ENCODE measurements at places on chromosomes 3 and 15. TPM values are rescaled to one million over a fixed set of nuclear protein-coding genes. Genes with fewer than 3 reads are reported as not detected.

Gene CHRNA7
- 1.1 TPM for polyA plus RNA-seq

Gene FBXL22
- 0.68 TPM for polyA plus RNA-seq

Gene PIGZ
- 3.4 TPM for polyA plus RNA-seq

Gene SYNPR
- 0.18 TPM for polyA plus RNA-seq

Gene GALNT15
- 41.2 TPM for polyA plus RNA-seq

Gene KCNMB2
- polyA plus RNA-seq: 0.09 TPM

Gene PP2D1
- polyA plus RNA-seq: not detected

Gene MAGI1
- polyA plus RNA-seq: 6.1 TPM

Gene BAHD1
- polyA plus RNA-seq: 19.1 TPM

Gene ALS2CL
- 22.4 TPM for polyA plus RNA-seq

Gene SI
- 0.02 TPM for polyA plus RNA-seq

Gene NANOGP8
- 0.05 TPM for polyA plus RNA-seq

Gene VEPH1
- polyA plus RNA-seq: 1.5 TPM

Gene CTXN2
- not detected for polyA plus RNA-seq

Gene CCDC54
- polyA plus RNA-seq: not detected

Gene CSTA
- polyA plus RNA-seq: 292 TPM

Gene AGBL1
- 0.02 TPM for polyA plus RNA-seq

Gene PSTPIP1
- polyA plus RNA-seq: 54.8 TPM

Gene ITIH3
- polyA plus RNA-seq: 4.8 TPM

Gene RASGRP1
- 12.3 TPM for polyA plus RNA-seq

Gene MEGF11
- 0.66 TPM for polyA plus RNA-seq

Gene MNS1
- 3.4 TPM for polyA plus RNA-seq

Gene MESP1
- 0.50 TPM for polyA plus RNA-seq

Gene CLDN18
- polyA plus RNA-seq: 0.62 TPM

Gene ELL3
- polyA plus RNA-seq: 7.3 TPM

Gene SYNM
- 10.5 TPM for polyA plus RNA-seq

Gene CLRN1
- polyA plus RNA-seq: under 0.01 TPM

Gene CCR9
- polyA plus RNA-seq: 133 TPM

Gene P2RY1
- 2.5 TPM for polyA plus RNA-seq

Gene TGM5
- polyA plus RNA-seq: 1.2 TPM

Gene ISLR2
- 0.98 TPM for polyA plus RNA-seq

Gene CEP152
- 3.0 TPM for polyA plus RNA-seq

Gene DOCK3
- 0.21 TPM for polyA plus RNA-seq

Gene POLG
- polyA plus RNA-seq: 80.5 TPM

Gene INO80
- 7.6 TPM for polyA plus RNA-seq

Gene WDR49
- 0.14 TPM for polyA plus RNA-seq

Gene CCNB2
- polyA plus RNA-seq: 19.5 TPM

Gene CADM2
- 0.14 TPM for polyA plus RNA-seq

Gene TRIM42
- polyA plus RNA-seq: 0.05 TPM

Gene GPR27
- 1.7 TPM for polyA plus RNA-seq

Gene ZKSCAN7
- 5.3 TPM for polyA plus RNA-seq

Gene USP50
- polyA plus RNA-seq: not detected

Gene UBAP1L
- polyA plus RNA-seq: 6.1 TPM

Gene COL6A5
- polyA plus RNA-seq: 0.05 TPM

Gene IGSF11
- polyA plus RNA-seq: 0.27 TPM

Measured in thymus (tissue), 14 donors.